Neural progenitor cell (in vitro differentiated cells): ENCODE measurements at places on chromosomes 12 and 14. TPM values are rescaled to one million over a fixed set of nuclear protein-coding genes. Genes with fewer than 3 reads are reported as not detected.

Gene LRTM2
- total RNA-seq: 0.09 TPM in 1 of 2 replicates, not detected in the other

DNA sequence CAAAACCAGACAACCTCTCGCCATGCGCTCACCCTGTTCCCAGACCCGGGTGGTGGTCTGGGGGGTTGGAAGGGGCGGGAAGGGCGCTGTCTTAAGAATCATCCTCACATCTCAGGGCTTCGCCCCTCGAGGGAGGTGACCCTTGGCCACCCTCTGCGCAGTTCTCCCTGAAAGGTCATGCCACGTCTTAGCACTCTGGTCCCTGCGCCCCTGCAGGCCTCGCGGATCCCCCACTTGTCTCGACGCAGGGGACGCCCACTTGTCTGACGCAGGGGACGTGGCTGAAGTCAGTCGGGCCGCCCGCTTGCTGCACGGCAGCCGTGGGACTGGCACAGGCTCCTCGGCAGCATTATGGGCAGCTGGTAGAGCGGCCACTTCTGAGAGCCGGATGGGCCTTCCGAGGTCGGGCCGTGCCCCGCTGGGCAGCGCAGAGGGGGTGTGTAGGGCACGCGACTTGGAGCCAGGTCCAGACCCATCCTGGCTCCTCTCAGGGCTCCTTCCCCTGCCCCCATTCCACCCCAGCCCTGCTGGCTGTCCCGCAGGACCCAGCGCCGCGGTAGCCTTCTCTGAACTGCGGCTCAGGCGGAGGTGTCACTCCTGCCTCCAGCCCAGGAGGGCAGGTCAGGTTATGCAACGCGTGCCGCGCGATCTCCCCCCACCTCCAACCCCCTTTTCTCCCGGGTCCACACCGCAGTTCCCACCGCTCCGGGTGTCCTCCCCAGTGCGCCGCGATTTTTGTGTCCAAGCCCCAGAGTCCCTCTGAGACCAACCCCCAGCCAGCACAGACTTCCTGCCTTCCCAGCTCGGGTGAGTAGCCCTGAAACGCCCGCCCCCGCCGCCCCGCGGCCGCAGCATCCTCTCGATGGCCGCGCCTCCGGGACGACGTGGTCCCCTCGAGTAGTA lies 40.9 kb upstream of the CAPRIN2 start:
- peak; percentile 84 for DNase-seq

- DNase-seq: no peak
Observed at GRCh38 chr12:4584896-4585295, 22.9 kb downstream of the DYRK4 start.

DNA sequence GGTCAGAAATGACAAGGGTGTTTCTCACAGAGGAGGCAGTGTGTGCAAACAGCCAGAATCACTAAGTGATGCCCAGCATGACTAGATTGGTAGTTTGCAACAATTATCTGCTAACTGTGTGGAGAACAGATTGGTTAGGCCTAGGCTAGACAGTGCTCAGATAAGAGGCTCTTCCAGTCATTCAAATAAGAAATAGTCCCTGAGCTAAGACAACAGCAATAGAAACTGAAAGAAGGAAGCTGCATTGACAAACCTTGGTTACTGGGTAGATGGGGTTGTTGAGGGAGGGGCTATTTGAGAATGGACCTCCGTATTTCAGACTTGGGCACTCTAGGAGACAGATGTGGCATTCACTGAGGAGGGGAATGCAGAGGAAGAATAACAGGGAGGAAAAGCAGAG lies 255.0 kb upstream of the NPAS3 start:
- no peak for DNase-seq

DNA sequence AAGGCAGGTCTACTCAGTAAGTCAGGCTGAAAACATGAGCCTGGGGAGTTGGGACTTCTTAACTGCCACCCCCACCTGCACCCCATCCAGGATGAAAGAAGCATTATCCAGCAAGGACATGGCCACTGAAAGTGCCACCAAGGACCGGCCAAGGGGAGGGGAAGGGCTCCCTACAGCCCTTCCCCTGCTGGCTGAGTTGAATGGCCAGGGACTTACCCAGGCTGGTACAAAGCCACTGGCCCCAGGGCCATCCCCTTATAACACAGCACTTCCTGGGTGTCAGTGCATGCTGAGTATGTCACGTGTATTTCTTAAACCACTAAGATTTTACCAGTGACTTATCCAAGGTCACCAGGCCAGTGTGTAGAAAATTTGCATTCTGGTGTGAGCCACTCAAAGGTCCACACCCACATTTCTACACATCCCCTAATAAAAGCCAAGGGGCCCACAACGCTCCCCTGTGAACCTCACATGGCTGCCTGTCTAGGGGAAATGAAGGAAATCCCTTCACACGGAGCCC lies 29.3 kb upstream of the ZFP36L1 start:
- no peak for DNase-seq

- no peak for DNase-seq
Observed at GRCh38 chr12:76444408-76444984, 96.3 kb upstream of the BBS10 start.

Gene P2RX2
- total RNA-seq: 0.15 TPM in 1 of 2 replicates, not detected in the other

Gene CCDC38
- total RNA-seq: 0.12 and 0.13 TPM in 2 replicates
